ENCODE measurements at places on chromosomes 2 and 18. TPM values are rescaled to one million over a fixed set of nuclear protein-coding genes. Genes with fewer than 3 reads are reported as not detected.

The TUBA4B gene
- not detected for total RNA-seq

The MERTK gene
- 47.4 TPM for total RNA-seq

The NAT8 gene
- total RNA-seq = not detected

The MC4R gene
- total RNA-seq = 1.5 TPM

The CD8A gene
- total RNA-seq = 3.9 TPM

The UGT1A5 gene
- not detected for total RNA-seq

The ANO7 gene
- 0.16 TPM for total RNA-seq

The RAX gene
- total RNA-seq = not detected

The ARHGAP15 gene
- 3.4 TPM for total RNA-seq

The BCL11A gene
- 9.5 TPM for total RNA-seq

The ZC3H6 gene
- total RNA-seq = 13.7 TPM

The UGGT1 gene
- 35.5 TPM for total RNA-seq

The SPATA3 gene
- total RNA-seq = not detected

The EML6 gene
- 0.78 TPM for total RNA-seq

The NFATC1 gene
- 14.8 TPM for total RNA-seq

DNA sequence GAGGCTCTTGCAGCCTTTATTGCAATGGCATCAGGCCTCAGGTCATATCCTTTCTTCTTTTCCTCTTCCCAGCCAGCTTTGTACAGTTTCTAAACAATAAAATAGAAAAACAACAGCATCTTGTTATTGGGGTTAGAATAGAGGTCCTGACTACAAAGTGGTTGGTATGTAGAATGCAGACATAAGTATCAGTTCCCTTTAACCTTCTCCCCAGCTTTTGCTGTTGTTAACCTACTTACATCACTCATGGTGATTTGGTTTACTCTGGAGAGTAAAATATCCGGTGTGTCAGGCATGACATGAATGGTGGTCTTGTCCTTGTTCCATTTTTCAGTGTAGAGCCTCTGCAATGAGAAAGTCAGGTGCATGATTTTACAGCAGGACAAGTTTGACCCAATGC, 69.8 kb downstream of the NEB start:
- no peak for ATAC-seq

DNA sequence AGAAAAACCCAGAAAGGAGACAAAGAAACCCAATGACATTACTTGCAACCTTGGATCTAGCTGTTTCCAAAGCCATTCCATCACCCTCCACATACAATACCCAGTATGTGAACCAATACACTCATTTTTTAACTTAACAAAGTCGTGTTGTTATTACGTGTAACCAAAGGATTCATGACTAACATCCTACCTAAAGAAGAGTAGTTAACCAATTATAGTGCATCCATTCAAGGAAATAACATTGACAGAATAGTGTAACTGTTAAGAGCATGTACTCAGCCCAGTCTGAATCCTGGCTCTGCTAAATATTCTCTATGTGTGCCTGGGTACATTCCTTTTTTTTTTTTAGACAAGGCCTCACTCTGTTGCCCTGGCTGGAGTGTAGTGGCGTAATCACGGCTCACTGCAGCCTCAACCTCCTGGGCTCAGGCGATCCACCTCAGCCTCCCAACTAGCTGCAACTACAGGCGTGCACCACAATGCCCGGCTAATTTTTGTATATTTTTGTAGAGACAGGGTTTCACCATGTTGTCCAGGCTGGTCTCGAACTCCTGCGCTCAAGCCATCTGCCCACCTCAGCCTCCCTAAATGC, 9.9 kb downstream of the TLK1 start:
- no peak for ATAC-seq

- ATAC-seq = no peak
These were observed 91.6 kb downstream of the ZNF407 start for GRCh38 chr18:74689251-74689650.

GRCh38 chr2:64439194-64439593, 14.8 kb upstream of the LGALSL start:
- no peak for ATAC-seq

GRCh38 chr2:41764919-41765318, 282.9 kb upstream of the PKDCC start:
- ATAC-seq = no peak

DNA sequence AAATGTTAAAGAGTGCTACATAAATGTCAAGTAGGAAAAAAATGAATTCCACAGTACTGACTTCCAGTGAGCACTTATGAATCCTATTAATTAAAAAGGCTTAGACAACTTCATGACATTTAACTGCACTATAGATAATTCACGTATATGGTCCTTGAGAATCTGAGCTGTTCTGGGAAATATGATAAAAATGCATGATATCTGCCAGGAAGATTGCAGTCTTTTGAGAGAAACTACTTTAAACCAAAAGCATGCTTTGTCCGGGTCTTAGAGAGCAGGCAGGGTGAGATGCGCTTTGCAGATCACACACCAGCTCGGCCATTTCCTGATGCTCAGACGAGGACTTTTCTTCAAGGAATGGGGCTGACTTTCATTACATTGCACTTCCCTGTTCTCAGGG, 42.6 kb downstream of the CMPK2 start:
- ATAC-seq = no peak

DNA sequence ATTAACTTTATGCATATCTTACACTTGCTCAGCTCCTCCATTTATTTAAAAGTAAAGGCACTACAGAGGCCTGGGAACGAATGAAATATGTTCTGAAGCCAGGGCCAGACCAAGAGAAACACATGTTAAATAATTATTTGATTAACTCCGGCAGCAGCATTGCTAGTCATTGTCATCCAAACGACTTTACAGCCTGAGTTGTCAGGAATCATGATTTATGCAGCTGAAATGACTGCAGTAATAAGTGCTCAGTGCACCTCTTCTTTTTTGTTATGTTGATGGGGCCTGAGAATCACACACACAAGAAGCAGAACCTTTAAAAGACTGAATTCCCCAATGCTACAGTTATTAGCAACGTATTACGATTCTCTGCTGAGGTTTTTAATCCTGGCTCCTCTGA, 58.9 kb downstream of the EPHA4 start:
- no peak for ATAC-seq

- ATAC-seq = no peak
These were observed 173.1 kb downstream of the UXS1 start for GRCh38 chr2:106020821-106021661.

GRCh38 chr18:11487390-11487789, 122.0 kb upstream of the SLC35G4 start:
- ATAC-seq = no peak

- ATAC-seq = no peak
These were observed 2.9 kb upstream of the SNRNP200 start for GRCh38 chr2:96308248-96308647.

DNA sequence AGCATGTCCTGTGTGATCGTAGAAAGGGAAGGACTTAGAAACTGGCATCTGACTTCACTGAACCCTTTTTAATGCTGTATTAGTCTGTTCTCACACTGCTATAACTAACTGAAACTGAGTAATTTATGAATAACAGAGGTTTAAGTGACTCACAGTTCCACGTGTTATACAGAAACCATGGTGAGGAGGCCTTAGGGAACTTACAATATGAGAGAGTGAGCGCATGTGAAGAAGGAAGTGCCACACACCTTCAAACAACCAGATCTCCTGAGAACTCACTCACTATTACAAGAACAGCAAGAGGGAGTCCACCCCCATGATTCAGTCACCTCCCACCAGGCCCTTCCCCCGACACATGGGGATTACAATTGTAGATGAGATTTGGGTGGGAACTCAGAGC, 811.3 kb downstream of the CPS1 start:
- ATAC-seq = no peak

DNA sequence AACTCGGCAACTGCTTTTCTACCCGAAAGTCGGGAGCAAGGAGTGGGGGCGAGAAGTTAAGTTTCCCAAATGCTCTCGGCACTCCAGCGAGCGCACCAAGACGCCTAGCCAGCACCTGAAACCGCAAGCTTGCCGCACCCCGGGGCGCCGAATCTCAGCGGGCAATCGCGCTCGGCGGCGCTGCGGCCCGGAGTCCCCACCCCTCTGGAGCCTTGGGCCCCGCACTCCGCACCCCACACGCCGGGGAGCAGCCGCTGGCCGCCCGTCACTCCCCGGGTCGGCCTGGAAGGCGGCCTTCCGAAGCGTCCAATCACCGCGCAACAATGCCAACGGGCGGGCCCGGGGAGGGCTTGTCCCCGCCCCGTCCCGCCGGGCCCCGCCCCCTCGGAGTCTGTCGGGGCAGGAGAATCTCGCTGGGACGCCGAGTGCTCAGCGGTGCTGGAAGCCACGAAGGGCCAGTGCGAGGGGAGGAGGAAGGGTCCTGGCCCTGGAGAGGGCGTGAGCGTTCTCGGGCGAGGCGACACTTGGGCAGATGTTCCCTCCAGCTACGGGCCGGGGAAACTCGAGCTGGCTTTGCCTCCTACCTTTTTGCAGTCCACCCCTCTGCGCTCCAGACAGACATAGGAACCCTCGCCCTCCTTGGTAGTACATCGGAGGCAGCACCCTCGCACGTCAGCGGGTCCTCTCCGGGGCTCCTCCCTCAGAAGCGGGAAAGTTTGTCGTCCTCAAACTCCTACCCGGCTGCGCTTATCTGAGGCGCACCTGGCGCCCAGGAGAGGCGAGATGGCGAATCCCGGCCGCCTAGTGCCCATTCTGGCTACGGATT, 1.1 kb upstream of the ZBTB7C start:
- peak; percentile 95 for ATAC-seq

GRCh38 chr2:35080231-35080910, 1275.2 kb upstream of the CRIM1 start:
- no peak for ATAC-seq

DNA sequence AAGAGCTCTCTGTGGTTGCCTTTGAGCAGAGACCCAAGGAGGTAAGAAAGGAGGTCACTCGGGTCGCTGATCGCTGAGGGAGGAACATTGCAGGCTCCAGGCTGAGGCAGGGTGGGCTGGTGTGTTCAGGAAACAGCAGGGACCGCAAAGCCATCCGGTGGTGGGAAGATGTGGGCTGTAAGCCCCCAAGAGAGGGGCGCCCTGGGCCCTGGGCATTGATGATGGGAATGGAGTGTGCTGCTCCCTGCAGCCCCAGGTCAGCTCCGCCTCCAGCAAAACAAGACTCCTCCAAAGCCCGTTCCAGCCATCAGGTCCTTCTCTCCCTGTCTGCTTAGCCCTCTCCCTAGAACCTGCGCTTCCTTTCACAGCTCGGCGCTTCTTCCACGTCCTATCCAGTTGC, 229.7 kb downstream of the KLHL29 start:
- ATAC-seq = no peak

GRCh38 chr18:58416014-58416703, 212.7 kb downstream of the ALPK2 start:
- no peak for ATAC-seq

- no peak for ATAC-seq
These were observed 325.5 kb downstream of the LRP1B start for GRCh38 chr2:141805302-141805701.

DNA sequence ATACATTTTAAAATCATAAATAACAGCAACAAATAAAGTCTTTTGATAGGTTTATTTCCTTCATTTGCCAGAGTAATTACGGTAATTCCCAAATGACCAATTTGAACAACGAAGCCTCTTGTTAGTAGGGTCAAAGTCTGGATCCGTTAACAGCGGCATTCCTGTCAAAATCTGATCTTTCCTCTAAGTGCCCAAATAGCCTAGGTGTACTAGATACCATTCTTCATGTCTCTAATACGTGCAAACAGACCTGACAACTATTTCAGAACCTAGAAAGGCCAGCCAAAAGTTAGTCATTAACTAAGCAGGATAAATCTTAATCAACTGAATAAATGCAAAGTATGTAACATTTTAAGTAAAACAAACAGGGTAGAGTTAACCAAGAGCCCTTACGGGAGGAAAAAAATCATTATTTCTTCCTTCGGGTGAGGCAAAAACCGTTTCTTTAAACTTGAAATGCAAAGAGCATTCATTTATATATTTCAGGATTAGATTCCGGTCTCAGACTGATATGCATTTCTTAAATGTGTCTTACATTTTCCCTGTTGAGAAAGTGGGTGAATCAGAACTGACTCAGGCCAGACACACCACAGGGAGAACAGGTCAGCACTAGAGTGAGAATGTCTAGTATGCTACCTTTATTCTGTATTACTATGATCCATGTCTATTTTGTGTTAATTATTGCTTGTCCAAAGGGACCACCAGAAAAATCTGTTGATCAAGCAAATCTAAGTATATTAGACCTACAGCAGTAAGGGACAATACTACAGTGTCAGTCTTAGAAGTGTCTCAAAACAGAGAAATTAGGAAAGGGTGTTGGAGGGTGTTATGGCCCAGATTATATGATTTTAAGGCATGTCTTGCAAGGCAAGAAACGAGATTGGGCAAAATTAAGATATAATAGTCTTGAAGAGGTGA, 141.5 kb upstream of the NDUFV2 start:
- ATAC-seq = no peak

DNA sequence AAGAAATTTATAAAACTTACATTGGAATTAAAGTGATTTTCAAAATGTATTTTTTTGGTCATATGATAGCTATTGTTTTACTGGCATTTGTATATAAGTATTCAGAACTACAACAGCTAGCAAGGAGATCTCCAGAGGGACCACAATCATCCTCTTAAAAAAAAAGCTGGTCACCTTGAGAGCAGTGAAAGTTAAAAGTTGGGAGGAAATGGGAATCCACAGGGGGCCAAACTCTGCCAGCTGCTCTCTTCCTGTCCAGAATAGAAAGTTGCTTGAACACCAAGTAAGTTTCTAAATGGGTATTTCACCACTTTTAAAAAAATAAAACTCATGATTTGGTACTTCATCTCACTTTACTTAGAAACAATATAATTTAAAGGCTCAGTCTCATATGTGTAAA, 1025.1 kb downstream of the LRP1B start:
- ATAC-seq = no peak

- ATAC-seq = no peak
These were observed 14.5 kb upstream of the KIF1A start for GRCh38 chr2:240834377-240834975.

GRCh38 chr2:112731479-112731878, 10.7 kb downstream of the NT5DC4 start:
- ATAC-seq = no peak

- no peak for ATAC-seq
These were observed 18.5 kb downstream of the TRAF3IP1 start for GRCh38 chr2:238338710-238339394.

Data from gastroesophageal sphincter (tissue), 4 donors.